ENCODE measurements at places on chromosomes 16 and 17. TPM values are rescaled to one million over a fixed set of nuclear protein-coding genes. Genes with fewer than 3 reads are reported as not detected.
A peak's percentile ranks its signal among the peaks of the same experiment; 100 is the strongest.

DNA sequence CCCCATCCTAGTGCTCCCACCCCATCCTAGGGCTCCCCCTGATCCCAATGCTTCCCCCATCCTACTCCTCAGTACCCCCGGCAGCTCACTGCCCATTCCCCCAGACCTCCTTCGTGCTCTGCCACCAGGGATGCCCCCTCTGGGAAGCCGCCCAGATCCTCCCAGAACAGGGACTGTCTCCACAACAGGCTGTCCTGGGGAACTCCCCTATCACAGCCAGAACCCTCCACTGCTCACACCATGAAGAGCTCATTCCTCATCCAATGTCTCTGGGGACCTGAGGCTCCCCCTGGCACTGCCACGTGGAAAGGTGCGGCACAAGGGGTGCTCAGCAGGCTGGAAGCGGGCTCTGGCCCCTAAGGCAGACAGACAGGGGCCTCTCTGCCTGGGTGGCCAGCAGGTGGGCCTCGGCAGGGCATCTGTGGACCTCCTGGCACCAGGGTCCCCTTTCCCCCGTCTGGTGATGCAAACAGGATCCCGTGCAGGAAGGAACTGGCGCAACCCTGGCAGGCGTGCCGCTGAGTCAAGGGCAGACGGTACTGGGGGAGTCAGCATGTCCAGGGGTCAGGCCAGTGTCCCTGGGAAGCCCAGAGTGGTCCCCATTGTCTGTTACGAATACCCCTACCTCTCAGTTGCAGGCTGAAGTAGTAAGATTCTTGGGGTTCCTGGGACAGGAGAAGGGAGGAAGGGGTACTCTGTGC lies 14.8 kb upstream of the PVALEF start:
- peak; percentile 68 for DNase-seq

- DNase-seq = no peak
These were observed 34.1 kb downstream of the KSR1 start for GRCh38 chr17:27490391-27490790.

- no peak for DNase-seq
These were observed 696.7 kb downstream of the MAF start for GRCh38 chr16:78903843-78904242.

DNA sequence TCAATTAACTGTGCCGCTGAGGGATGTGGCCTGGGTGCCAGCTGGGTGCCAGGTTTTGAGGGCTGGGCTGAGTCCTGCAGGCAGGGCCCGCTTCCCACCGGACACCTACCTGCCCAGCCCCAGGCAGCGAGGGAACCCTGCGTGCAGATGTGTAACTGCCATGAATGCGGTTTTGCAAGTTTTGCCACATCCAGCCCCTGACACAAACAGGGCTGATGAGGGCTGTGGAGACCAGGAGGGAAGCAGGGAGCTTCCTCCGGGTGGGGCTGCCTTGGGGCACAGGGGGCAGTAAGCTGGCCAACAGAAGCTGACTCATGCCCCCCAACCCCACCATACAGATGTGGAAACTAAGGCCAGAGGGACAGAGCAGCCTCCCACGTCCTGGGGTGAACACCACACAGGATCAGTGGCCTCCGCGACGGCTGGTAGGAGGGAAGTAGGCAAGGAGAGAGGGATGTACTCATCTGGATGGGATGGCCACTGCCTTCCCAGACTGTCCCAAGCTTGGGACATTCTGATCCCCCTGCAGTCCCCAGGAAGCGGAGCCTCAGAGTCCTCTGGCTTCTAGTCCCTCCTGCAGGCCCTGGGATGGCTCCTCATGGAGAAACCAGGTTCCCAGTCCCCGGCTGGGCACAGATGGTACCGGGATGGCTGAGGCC lies 1.6 kb downstream of the UBALD1 start:
- DNase-seq = no peak

- no peak for DNase-seq
These were observed 17.1 kb downstream of the STX4 start for GRCh38 chr16:31050280-31051030.

GRCh38 chr17:34302636-34303035 lies 16.6 kb upstream of the CCL8 start:
- DNase-seq = no peak

- no peak for DNase-seq
These were observed 70.4 kb upstream of the CLEC18A start for GRCh38 chr16:69880640-69881133.

- peak; percentile 84 for DNase-seq
These were observed 20.0 kb downstream of the ST6GALNAC1 start for GRCh38 chr17:76623271-76624146.

GRCh38 chr17:81277421-81277820 lies 17.7 kb downstream of the SLC38A10 start:
- DNase-seq = no peak

DNA sequence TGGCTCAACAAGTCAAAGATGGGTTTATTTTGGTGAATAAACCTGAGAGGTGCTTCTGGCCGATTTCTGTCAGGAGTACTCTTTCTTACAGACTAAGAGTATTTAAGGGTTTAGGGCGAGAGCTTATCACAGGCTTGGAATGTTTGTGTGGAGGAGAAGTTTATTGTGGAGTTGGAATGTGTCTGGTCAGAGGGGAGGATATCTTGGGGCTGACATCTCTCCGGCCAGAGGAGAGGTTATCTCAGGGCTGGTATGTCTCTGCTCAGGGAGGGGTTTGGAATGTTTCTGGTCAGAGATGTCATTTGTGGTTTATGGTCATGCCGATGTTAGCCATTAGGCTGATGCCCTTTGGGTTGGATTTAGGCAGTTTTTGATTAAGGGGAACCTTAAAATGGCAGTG lies 236.4 kb upstream of the EEF2KMT start:
- no peak for DNase-seq

DNA sequence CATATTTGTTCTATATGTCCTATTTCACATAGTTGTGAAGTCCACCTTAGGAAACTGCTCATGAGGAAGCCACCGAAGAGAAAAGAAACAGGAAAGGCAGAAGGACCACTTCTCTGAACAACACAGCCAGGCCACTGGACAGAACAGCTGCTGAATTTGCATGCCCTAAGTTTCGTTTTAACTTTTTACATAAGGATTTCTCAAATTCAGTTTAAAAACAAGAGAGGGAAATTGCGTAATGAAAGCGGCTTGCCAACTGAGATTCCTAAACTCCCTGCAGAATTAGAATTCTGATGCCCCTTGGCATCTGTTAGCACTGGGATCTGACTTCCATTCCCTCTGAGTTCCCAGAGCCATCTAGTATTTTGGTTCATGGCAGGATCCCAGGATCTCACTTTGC lies 5.0 kb upstream of the CCL8 start:
- DNase-seq = peak; percentile 18

DNA sequence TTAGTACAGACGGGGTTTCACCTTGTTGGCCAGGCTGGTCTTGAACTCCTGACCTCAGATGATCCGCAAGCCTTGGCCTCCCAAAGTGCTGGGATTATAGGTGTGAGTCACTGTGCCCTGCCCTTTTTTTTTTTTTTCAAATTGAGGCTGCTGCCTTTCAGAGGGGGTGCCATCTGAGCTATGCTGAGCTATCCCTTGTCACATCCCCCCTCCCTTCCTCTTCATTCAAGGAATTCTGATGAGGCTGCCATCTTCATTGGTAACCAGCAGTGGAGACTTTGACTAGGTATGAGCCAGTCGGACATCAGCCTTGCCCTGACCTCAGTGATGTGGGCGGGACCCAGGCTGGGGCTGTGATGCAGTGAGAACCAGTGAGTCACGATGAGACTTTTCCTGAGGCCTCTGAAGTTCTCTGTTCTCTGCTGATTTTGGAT lies 24.4 kb upstream of the GPT2 start:
- peak; percentile 84 for DNase-seq

DNA sequence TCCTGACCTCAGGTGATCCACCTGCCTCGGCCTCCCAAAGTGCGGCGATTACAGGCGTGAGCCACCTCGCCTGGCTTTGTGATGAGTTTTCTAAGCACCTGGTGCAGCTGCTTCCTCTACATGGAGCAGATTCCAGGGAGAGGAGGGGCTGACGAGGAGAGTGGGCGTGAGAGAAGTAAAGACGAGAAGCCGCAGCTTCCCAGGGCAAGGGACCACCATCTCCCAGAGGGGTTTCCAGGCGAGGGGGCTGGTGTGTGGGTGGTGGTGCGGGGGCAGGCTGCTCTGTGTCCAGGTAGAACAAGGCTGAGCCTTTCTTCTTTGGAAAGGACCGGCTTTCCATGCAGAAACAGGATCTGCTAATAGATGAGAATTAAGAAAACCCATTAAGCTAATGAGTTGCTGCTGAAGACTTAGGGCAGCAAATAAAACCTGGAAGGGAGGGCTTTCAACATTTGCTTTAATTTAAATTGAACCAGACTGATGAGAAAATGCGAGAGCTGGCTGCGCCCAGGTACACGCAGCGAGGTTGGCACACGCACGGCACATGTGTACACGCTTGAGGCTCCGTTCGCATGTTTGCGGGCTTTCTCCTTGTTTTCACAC lies 236.7 kb downstream of the RBFOX3 start:
- DNase-seq = no peak

DNA sequence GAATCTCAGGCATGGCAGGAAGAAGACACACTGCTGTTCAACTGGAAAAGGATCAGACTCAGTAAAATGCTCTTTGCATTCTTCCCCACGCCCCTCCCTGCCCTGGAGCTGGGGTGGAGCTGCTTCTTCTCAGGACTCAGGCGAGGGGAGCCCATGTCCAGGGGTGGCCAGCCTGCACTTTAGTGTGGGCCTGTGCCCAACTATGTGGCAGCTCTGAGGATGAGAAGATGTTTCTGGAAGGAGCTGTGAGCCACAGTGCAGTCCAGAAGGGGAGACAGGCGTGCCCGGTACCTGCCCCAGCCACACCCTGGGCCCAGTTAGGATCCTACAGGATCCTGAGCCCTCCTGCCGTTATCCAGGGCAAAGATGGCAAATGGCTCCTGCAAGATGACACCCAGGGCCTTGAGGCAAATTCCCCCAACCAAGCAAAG lies 120.3 kb downstream of the ANKRD11 start:
- no peak for DNase-seq

GRCh38 chr17:31495022-31495885 lies 103.8 kb downstream of the RAB11FIP4 start:
- no peak for DNase-seq

GRCh38 chr17:681738-682529 lies 32.7 kb downstream of the VPS53 start:
- no peak for DNase-seq

DNA sequence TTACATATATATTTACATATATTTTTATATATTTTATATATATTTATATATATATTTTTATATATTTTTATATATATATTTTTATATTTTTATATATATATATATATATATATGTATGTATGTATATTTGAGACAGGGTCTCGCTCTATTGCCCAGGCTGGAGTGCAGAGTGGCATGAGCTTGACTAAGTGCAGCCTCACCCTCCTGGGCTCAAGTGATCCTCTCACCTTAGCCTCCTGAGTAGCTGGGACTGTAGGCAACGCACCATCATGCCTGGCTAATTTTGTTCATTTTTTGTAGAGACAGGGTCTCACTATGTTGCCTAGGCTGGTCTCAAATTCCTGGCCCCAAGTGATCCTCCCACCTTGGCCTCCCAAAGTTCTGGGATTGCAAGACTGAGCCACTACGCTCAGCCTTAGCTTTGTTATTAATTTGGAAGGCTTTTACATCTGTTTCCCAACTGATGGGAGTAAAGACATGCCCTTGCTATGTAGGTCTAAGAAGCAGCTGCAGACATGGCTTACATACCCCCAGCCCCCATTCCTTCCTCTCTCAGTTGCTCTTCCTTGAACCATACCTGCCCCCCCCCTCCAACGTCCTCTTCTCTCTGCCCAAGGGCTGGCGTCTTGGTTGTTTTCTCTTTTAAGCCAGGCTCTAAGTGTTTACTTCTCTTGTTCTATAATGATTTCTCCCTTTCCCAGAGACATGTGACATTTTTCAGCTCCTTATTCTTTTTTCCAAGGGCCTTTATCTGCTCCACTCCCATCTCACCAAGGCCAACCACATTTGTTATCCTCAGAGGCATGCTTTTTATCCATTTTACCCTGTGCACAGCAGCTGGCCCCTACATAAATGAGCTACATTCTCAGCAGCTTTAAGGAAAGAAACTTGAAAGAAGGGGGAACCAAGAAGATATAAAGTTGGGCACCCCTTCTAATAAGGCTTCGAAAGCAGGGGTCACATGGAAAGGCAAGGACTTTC lies 64.2 kb upstream of the ATF7IP2 start:
- DNase-seq = no peak

The ARL5C gene
- not detected for total RNA-seq

The ARL16 gene
- 23.7 TPM for total RNA-seq

The NEK8 gene
- 6.6 TPM for total RNA-seq

The LASP1 gene
- total RNA-seq = 97.4 TPM

The CHD9 gene
- 95.9 TPM for total RNA-seq

The HID1 gene
- 6.1 TPM for total RNA-seq

The TP53TG3C gene
- total RNA-seq = not detected

The DRC3 gene
- total RNA-seq = 9.1 TPM

All from adrenal gland (tissue), 19 donors.